ENCODE measurements at places on chromosomes 3 and 15.
A peak's percentile ranks its signal among the peaks of the same experiment; 100 is the strongest.

DNA sequence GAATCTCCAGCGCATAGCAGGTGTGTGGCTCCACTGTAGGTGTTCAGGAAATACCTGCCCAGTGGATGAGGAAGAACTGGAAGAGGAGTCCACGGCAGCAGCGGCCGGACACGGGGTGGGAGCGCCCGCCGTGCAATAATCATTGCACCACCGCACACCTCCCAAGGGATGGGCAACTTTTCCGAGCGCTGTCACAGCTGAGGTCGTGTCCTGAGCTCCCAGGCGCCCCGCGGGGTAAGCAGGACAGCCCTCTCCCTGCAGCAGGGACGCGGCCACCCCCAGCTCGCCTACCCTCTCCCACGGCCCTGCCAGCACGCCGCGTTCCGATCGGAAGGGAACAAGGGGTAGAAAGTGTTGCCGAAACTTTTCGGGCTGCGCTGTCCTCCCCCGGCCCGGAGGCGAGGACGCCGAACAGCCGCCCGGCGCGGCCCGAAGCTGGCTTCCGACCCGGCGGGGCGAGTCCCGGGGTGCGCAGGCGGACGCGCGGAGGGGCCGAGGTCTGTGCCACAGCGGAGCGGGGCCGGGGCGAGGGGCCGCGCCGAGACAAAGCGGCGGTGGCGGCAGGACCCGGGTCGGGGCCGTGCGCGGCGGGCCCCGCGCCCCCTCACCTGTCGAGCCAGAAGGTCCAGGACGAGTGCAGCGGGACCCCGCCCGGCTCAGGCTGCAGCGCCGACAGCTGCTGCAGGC lies 475 bp downstream of the EIF4E3 start:
- no peak for DNase-seq

DNA sequence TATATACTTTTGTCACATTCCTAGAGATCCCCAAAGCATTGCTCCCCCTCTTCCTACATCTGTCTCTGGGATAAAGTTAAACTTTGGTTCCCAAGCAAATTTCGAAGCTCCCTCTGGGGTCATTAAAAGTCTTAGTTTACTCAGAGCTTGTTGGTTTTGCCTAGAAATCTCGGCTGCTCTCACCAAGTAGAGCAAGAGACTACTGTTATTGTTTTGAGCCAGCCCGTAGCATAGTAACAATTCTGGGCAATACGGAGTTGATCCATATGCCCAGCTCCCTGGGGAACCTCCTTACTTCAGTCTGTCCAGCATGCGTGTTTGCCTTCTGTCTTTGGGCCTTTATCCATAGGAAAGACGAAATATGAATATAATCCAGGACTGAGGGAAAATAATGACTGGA lies 10.0 kb upstream of the P3H2 start:
- DNase-seq: no peak

GRCh38 chr3:21509731-21510470 lies 241.1 kb downstream of the ZNF385D start:
- DNase-seq: no peak

DNA sequence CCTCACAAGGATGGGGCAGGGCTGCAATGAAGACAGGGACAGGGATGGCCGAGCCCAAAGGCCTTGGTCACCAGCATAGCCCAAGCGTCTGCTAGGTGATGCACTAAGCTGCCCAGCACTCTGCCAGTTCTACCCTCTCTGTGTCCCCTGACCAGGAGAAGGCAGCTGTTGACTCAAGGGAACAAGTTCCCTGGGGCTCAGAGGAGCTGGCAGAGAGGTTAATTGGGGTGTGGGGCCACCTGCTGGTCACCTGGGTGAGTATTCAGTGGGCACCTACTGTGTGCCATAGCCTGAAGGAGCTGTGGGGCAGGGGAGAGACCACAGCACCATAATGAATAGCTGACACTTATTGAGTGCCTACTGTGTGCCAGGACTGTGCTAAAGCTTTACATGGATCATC lies 22.0 kb upstream of the DOCK3 start:
- DNase-seq: peak; percentile 29

GRCh38 chr15:38103564-38103963 lies 149.1 kb upstream of the SPRED1 start:
- no peak for DNase-seq

GRCh38 chr15:37117030-37117429 lies 16.7 kb upstream of the MEIS2 start:
- DNase-seq: no peak

DNA sequence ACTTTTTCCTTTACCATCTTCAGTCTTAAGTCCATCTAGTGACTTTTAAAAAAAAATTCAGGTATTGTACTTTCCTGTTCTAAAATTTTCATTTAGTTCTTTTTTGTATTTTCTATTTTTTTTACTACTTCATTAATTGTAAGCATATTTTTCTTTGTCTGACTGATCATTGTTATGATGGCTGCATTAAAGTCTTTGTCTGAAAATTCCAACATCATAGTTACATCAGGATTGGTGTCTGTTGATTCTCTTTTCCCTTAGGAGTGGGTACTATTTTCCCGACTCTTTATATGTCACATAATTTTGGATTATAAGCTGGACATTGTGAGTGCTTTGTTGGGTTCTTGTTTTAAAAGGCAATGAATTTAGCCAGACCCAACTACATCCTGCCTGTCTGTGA lies 34.9 kb upstream of the POLR2M start:
- no peak for DNase-seq

DNA sequence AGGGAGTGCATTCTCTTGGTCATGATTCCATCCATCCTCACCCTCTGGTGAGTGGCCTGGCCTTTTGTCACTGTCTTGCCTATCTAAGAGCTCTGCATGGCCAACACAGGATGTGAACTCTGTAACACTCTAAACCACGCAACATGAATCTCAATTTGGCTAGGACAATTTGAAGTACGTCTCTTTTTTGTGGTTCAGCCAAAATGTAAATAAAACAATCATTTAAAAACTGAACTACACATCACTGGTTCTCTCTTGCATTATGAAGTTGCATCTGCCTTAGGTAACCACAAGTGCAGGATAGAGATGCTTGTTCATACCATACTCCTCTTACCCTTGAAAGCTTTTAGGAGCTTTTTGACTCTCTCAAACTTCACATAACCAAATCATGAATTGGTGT lies 27.3 kb downstream of the CCR3 start:
- DNase-seq: no peak

- DNase-seq: no peak
Measured at GRCh38 chr15:41231422-41232226, 556 bp downstream of the CHP1 start.

- no peak for DNase-seq
Measured at GRCh38 chr15:90184119-90184785, 16.9 kb upstream of the SEMA4B start.

- DNase-seq: no peak
Measured at GRCh38 chr3:77204788-77205187, 164.9 kb downstream of the ROBO2 start.

DNA sequence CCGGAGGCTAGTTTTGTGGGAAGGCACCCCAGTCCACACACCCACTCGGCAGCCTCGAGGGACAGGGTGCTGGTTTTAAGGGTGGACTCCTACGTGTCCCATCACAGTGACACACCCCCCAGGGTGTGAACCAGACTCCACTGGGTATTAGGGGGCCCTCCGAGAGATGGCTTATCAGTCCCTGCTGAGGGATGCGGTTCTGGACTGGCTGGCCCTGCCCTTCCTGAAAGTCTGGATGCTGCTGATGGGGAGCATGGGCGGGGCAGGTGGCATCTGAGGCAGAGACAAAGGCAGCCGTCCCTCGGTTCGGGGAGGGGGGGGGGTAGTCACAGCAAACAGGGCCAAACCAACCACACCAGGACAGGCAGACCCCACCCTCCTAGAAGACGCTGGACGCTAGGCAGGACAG lies 939 bp upstream of the ULK3 start:
- no peak for DNase-seq

Data from activated T-helper 1 cell treated with Interleukin-2 at 50 U/mL for 16 hours (primary cell).